ENCODE measurements at places on chromosomes 11 and 22.
A peak's percentile ranks its signal among the peaks of the same experiment; 100 is the strongest.

GRCh38 chr22:35114131-35114980 is 48.4 kb downstream of the ISX start:
- DNase-seq = no peak

GRCh38 chr22:17303840-17304779 is 65.2 kb upstream of the CECR2 start:
- peak; percentile 96 for DNase-seq

DNA sequence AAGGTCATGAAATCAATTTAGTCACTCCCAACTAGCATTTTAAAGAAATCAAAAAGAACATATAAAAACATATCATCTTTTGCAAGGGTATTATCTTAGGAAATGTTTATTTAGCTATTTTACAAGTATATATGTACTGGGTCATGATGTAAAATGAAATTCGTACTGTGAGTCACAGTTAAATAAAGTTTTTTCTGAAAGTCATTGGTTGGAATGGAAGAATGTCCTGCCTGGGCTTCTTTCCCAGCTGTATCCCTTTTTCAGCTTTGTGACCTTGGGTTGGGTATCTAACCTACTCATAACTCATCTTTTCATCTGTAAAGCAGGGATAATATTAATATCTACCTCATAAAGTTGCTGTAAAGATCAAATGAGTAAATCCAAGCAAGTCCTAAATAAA is 15.7 kb downstream of the FDX1 start:
- no peak for DNase-seq

- DNase-seq = no peak
Observed at GRCh38 chr11:32148895-32149294, 58.0 kb downstream of the RCN1 start.

GRCh38 chr22:30892286-30892685 is 76.3 kb downstream of the MORC2 start:
- no peak for DNase-seq

DNA sequence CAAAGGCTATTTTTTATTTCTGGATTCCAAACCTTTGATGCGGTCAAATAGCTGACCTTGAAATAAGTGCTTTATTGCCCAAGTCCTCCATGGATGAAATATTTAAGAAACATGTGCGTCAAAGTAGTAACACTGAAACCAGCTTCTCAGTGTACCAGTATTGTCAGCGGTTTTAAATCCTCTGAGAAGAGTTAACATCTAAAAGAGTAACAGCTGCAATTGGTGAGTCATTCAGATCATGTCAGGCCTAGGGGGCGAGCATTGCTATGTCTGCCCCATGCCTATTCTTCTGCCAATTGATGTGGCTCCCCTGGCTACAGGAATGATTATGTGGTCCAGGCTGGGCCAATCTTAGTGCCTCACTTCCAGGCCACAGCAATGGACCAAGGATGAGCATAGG is 263.3 kb upstream of the SORL1-AS1 start:
- no peak for DNase-seq

- no peak for DNase-seq
Observed at GRCh38 chr11:64093233-64094039, 57.7 kb downstream of the FLRT1 start.

- DNase-seq = no peak
Observed at GRCh38 chr11:38461751-38462150, 1863.7 kb upstream of the RAG2 start.

DNA sequence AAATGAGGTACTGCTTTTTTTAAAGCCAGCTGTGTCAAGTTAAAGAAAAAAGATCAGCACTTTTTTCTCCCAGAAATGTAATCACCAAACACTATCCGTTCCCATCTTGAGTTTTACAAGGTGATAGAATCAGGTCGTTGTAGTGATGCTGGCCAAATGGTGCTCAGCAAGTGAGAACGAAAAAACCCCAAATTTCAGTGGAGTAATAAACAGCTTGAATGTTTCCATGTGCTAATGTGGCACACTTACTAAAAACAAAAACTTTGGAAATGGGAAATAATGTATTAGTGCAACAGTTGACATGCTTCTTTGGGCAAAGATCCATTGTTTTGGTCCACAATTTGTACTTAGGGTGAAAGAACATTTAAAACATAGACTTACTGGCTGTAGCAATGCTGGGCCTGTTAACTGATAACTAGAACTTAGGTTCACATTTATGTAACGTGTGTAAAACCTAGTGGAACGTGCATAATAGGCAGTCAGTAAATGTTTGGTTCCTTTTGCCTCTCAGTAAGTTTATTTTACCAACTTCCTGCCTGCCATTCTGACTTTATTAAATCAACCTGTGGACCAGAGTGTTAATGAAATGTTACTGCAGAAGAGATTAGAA is 15.4 kb upstream of the GDPD4 start:
- no peak for DNase-seq

- no peak for DNase-seq
Observed at GRCh38 chr11:118117790-118118601, 31.2 kb upstream of the SMIM35 start.

DNA sequence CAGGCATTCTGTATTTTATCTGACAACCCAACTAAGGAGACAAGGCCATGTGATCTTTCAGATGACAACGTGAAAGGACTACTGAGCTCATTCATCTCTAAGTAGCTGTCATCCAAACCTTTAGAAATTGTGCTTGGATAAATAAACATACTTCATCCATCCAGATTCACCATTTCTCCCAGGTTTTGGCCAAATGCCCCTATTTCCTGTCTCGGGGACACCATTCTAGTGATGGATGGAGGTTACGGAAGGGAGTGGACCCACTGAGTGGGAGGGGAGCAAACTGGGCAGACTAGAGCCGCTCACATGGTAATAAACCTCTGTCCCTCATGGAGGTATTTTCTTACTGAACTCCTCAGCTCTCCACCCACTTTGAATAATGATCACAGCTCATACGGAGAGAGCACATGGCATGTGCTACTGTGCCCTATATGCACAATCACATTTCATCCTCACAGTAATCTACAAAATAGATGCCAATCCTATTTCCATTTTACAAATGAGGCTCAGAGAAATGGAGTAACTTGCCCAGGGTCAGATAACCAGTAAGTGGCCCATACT is 114.4 kb downstream of the SLC1A2 start:
- DNase-seq = no peak

- DNase-seq = no peak
Observed at GRCh38 chr22:25452116-25452700, 112.3 kb upstream of the GRK3 start.

DNA sequence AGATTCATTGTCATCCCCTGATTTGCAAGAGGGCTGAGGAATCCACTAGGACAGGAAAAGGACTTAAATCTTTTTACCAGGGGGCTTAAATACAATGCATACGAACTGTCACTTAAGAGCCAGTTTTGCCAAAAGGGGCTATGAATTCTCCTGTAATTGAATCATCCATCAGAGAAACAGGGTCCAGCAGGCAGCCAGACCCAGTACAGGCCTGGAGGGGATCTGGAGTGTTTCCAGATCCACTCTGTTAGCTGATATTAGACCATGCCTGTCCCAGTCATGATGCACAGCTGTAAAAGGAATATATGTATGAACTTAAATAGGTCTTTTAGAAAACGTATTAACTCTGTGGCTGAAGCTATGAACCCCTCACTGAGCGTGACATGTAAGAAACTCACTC is 53.8 kb upstream of the PRSS23 start:
- DNase-seq = no peak

DNA sequence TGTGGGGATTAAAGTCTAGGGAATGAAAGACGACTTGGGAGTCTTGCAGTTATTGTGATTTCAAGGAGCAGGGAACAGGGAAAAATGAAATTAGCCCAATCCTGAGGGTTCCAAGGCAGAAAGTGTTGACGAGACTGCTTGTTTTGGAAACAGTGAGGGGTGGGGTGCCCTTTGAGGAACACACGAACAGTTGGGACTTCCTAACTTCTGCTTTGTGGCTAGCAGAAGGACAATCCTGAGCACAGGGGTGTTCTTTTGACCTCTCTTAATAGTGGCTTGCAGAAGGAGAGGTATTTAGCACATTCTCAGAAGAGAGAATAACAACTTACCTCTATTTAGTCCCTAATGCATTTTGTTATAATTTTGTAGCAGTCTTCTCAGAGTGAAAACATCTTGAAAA is 545.9 kb upstream of the ARHGAP42 start:
- DNase-seq = no peak
